ENCODE measurements at places on chromosomes 7 and 10.
A peak's percentile ranks its signal among the peaks of the same experiment; 100 is the strongest.

DNA sequence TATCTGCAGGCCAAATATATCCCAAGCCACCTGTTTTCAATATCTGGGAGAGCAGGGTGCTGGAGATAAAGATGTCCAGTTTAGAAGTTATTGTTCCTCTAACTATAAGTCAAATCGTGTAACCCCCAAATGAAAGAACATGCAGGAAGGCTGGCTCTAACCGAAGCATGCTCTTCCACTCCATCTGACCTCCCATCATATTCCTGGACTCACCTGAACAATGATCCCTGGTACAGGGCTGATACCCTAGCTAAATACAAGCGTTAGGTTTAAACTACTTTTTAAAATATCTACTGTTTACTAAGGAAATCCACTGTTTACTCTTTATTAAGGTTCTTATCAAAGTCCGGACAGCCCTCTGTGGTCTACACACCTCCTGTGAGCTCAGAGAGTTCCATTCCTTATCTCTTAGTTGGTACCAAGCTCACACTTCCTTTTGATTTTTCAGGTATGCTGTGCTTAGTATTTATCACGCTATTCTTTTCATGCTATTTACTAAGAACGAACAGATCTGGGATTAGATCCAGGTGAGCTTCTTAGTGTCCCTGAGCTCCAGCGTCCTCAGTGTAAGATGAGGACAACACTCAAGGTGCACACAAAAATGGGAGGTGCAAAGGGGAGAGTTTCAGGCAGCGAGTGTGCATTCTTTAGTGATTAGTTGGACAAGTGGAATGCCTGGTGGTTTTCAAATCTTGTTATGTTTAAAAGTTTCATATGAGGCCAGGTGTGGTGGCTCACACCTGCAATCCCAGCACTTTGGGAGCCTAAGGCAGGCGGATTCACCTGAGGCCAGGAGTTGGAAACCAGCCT, 23.6 kb upstream of the COBL start:
- no peak for DNase-seq

DNA sequence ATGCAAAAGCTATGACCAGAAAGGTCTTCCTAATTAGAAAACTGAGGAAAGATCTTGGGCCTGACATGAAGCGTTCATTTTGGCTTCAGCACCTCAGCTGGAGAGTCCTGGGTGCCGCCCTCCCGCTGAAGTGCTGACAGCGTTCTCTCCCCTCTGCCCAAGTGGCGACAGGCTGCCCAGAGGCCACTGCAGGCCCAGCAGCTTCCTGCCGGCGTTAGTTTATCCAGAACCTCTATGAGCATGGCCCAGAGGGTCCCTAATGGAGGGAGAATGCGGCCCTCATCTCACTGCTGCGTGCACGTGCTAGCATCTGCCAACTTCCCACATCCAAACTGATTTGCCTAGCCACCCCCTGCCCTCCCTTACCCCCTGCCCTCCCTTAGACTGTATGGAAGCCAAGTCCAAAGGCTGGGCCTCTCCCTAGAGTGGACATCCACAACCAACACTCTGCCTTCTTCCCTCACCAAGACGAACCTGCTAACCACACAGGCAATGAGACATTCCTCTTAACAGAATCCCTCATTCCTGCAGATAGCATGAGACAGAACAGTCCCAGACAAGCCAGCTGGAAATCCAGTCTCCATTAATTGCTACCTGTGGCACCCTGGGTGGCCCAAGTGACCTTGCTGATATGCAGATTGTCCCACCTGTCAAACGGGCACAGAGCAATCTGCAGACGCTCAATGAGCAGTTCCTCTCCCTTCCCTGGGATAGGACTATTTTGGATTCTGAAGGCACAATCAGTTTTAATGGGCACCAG, 108.4 kb downstream of the C10orf90 start:
- no peak for DNase-seq

GRCh38 chr7:99460651-99461050, 5.3 kb downstream of the ATP5MF start:
- no peak for DNase-seq

- no peak for DNase-seq
Measured at GRCh38 chr7:149832332-149833041, 5.7 kb upstream of the ZNF862 start.

- no peak for DNase-seq
Measured at GRCh38 chr7:78018641-78019446, 220.3 kb downstream of the PHTF2 start.

DNA sequence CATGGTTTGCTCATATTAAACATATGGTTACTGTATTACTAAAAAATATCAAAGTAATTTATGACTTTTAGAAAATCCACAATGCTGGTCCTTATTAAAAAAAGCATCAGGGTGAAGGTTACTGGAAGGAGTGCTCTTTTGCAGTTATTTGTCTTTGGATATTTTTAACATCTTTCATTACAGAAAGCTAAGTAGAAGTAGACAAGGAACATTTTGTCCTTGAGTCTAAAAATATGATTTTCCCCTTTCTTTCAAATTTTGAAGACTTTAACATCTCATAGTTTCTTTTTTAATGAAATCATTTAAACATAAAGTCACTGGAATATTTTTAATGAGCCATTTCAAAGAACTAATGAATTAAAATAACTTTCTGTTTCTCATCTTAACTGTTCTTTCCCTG, 110.1 kb upstream of the TNS3 start:
- no peak for DNase-seq

DNA sequence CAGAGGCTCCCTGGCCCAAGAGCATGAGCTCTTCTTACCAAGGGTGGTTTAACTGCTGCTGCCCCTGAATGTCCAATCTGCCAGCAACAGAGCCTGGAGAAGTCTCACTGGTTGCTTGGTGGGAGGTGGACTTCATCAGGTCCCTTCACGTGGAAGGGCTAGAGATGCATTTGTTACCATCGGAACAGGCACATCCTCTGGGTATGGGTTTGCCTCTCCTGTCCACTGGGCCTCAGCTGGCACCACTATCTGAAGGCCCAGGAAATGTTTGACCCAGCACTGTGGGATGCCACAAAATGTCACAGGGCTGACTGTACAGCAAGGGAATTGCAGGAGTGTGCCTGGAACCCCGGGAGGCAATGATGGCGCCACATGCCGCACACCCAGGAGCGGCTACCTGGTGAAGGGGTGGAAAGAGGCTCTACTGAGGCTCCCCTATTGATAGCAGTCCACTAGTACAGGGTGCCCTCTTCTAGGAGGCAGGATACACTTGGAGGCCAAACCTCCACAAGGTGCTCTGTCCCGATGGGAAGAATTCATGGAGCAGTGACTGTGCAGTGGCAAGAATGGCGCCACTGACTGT, 603.1 kb upstream of the MGMT start:
- no peak for DNase-seq

DNA sequence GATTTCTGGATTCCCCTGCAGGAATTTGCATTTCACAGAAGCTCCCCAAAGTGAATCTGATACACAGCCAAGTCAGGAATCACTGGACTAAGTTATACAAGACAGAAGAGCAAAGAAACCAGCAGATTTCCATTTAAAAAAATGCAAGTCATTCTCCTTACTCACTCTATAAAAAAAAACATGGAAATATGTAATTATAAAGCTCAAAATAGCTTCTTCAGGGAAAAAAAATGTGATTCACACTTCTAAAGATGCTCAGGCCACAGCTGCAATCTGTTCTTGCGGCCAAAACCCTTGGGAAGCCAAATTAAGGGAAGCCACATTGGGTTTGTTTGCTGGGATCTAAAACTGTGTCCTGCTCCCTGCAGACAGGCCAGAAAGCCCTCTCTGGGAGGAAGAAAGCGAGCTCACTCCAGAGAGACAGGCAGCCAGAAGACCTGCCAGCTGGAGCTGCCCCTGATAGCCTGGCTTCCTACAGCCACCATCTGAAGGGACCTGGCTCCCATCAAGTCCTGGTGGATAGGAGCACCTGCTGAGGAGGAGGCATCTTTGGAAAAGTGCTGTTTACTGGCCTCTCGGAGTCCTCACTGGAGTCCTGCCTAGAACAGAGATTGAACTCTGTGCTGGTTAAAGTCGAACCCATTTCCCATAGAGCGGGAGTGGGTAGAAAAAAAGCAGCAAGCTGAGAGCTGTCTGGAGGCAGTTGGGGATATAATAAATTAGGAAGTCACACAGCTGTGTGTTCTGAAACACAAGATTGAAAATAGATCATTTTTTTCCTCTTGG, 359.2 kb upstream of the AOAH start:
- peak; percentile 81 for DNase-seq

DNA sequence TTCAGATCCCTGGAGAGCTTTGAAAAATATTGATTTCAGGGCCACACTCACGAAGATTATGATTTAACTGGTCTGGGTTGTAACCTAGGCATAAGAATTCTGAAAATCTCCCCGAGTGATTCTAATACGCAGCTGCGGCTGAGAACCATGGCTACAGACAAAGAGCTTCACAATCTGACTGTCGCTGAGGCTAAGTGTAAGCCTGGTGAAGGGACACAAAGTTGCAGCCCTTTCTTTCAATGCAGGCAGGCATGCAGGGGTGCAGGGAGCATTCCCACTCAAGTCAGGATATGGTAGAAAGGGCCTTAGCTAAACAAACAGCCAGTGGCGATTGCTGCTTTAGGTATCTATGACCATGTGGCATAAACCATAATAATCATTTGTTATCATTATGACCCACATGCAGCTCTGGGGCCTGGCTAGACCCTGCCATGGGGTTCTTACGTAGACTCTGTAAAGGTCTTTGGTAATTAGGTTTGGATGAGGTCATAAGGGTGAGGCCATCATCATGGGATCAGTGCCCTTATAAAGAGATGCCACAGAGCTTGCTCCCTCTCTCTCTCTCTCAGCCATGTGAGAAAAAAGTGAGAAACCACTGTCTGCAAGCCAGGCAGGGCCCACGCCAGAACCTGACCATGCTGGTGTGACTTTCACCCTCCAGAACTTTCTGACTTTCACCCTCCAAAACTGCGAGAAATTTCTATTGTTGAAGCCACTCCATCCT, 88.4 kb upstream of the LANCL2 start:
- no peak for DNase-seq

DNA sequence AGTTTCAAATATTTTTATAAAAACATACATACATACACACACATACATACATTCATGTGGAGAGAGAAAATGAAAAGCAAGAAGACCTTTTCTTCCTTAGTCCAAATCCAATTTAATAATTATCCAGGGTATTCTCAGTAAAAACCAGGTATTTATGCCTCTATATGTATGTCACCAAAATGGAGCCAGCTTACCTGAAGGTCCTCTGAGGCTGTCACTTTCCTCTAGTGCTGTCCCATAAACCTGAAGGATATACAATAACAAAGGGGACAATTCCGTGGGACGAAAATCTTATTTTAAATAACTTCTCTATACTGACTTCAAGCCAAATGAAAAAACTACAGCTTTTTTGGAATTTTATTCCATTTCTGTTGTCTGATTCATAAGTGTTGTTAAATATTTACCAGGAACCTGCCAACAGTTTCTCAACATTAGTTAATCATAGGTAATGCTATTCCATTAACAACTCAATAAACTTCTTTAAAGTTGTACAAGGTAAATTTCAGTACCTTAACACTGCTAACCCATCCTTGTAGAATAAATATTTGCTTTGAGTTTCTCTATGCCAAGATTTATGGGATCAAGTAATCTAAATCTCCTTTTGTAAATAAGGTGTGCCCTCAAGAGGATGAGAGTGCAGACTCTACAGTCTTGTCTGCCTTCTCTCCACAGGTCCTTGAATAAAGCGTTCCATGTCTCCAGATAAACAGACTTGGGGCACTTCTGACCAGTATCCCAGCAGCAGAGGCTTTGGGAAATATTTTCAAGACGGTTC, 260.3 kb downstream of the AHR start:
- no peak for DNase-seq

GRCh38 chr7:42694894-42695507, 216.9 kb downstream of the C7orf25 start:
- no peak for DNase-seq

GRCh38 chr7:105224884-105225651, 163.7 kb downstream of the SRPK2 start:
- DNase-seq: peak; percentile 72

DNA sequence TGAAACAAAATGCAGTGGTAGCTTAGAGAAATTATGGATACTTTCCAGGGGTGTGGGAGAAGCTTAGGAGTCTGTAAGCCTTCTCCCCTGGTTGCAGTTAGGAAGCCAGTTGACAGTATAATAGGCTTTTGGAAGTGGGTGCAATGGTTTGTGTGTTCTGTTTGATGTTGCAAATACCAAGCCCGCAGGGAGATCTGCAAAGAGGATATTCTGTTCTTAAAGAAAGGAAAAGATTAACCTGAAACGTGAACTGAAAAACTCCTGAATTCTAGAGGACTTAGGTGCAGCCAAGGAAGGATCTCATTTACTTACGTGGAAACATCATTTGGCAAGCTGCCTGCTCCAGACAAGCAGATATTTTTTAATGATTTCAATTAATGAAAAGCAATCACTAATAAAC, 496.6 kb downstream of the AUTS2 start:
- no peak for DNase-seq

GRCh38 chr7:100789055-100789454, 38.3 kb downstream of the EPHB4 start:
- no peak for DNase-seq

DNA sequence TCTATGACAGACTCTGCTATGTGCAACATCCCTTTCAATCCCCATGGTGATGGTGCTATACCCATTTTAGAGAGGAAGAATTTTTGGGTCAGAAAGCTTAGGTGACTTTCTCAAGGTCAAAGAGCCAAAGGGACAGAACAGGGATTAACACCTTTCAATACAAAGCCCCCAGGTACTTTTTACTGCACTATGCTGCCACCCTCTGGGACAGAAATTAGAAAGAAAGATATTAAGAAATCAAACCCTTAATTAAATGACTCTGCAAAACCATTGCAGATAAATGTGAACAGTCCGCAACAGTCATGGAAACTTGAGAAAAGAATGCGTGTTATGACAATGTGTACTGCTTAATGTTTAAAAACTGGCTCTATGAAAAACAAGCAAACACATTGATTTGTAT, 673.7 kb downstream of the MAGI2 start:
- no peak for DNase-seq

- no peak for DNase-seq
Measured at GRCh38 chr7:110762546-110763225, 328.2 kb upstream of the LRRN3 start.

GRCh38 chr7:83610649-83611304, 38.2 kb downstream of the SEMA3E start:
- DNase-seq: no peak

DNA sequence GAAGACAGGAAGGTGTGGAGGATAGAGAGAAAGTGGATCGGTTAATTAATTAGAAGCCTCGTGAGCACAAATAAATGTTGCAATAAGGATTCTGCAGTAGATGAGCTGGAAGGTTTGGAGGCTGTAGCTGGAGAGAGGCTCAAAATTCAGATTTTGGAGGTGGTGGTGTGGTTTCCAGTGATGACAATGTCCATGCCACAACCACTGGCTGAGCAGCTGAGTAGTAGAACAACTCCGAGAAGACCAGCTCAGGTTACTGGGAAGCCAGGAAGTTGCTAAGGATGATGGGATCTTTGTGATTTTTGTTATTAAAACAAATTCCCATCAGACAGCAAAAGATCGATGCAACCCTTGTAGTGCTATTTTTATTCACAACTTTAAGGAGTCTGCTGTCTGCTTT, 7.7 kb downstream of the SLC26A4 start:
- no peak for DNase-seq

DNA sequence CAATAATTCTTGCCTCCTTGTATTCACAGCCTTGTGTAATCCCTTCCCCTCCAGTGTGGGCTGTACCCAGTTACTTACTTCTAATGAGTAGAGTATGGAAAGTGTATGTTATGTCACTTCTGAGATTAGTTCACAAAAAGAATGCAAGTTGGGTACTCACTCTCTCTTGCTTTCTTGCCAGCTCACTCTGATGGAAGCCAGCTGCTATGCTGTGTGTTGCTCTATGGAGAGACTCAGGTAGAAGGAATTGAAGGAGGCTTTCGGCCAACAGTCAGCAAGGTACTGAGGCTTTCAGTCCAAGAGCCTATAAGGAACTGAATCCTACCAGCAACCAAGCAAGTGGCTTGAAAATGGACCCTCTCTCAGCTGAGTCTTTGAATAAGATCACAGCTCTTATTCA, 9.7 kb upstream of the BICC1 start:
- no peak for DNase-seq

Measured in fibroblast of skin of left biceps (primary cell).